Activated T-helper 9 cell treated with anti-CD3 and anti-CD28 coated beads, Interleukin-2, amount 50 U/mL, for 16 hours (primary cell): ENCODE measurements at places on chromosomes 11 and 22.

- DNase-seq: no peak
These were observed 6.0 kb upstream of the AHNAK start for GRCh38 chr11:62552485-62553079.

DNA sequence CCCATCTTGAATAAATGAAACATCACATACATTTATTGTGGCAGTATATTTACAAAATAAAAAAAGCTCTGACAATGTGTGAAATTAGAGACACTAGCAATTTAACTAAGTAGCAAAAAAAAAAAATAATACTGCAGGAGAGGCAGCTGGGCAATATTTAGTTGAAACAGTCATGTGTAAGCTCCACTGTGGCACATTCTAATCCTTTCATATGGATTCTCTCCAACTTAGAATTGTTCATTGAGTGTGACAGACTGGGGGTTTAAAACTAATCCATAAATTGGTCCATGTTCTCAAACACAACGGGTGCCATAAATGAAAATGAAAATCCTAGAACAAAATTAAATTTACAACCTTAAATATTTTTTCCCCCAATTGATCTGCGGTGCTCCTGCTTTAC is 302.1 kb downstream of the CADM1 start:
- no peak for DNase-seq

GRCh38 chr11:111871693-111872161 is 346 bp upstream of the ALG9 start:
- DNase-seq: no peak

- no peak for DNase-seq
These were observed 377.0 kb downstream of the ETS1 start for GRCh38 chr11:128210148-128210940.

DNA sequence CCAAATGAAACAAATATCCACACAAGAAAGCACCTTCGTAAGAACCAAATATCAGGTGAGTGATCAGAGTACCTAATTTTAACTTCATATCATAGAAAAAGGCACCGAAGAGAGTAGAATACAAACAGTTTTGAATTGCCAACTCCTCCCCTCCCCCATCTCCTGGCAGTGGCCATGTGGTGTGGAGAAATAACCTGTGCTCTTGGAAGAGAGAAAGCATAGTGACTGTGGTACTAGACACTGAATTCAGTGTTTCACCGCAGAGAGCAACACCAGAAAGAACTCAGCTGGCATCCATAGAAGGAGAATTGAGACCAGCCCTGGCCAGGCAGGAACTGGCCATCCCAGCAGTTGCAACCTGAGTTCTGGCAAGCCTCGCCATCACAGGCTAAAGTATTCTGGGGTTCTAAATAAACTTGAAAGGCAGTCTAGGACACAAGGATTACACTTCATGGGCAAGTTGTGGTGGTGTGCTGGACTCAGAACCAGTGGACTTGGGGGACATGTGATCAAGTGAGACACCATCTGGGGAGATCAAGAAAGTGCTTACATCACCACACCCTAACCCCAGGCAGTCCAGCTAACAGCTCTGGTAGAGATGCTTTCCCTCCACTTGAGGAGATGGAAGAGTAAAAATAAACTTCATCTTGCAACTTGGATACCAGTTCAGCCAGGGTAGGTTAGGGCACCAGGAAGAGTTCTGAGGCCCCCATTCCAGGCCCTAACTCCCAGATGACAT is 1003.2 kb downstream of the NTM start:
- no peak for DNase-seq

DNA sequence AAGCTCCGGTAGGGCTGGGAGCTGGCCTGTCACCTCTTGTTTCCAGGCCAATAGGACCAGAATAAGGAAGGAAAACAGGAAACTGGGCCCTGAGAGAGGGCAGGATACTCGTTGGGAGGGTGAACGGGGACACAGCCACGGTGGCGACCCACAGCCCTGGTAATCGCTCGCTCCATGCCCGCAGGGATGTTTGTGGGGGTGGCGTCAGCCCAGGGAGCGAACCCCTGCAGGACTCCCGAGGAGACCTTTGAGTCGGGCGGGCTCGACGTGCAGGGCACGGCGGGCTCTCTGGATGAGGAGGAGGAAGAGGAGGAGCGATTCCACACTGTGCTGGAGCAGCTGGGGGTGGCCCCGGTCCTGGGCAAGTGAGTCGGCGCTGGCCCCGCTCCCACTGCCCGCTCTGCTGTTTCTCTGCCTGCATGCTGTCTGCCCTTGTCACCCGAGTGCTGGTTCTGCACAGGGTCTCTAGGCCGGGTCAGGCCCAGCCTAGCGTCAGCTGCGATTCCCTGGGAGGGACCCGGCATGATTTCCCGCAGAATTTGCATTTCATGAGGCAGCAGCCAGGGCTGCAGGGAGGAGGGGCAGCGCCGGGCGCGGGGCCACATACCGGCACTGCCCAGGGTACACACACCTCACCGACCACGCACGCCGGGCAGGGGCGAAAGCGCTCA is 1.6 kb downstream of the CRACR2B start:
- DNase-seq: no peak

- no peak for DNase-seq
These were observed 6.5 kb upstream of the SOX10 start for GRCh38 chr22:37990862-37991261.

DNA sequence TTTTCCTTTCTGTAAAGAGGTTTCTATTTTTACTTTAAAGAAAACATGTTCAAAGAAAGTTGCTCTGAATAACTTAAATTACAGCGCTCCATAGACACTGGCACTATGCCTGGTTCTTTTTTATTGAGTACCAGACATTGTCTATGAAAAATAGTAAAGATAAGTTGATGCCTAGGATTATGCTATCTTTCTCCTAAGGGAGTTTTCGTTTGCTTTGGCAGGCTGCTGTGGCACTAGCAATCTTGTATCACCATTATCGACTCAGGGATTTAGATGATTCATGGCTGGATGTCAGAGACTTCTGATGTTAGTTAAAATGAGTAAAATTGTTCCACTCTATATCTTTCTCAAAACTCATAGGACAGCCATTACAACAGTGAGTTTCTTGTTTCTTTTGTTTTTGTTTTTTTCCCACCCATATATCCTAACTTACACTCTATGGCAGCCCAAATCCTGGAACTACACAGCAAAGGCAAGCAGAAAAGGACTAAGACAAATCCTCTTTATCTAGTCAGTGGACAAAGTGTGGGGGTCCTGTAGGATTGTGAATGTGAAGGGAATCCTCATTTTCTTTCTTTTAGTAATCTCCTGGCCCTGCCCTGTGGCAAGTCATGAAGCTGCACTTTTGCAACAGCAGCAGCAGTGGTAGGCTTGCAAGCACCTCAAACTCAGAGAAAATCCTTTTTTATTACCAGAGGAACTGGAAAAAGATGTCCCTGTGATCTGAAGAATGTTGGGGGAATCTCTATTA is 20.7 kb downstream of the SLN start:
- DNase-seq: no peak

DNA sequence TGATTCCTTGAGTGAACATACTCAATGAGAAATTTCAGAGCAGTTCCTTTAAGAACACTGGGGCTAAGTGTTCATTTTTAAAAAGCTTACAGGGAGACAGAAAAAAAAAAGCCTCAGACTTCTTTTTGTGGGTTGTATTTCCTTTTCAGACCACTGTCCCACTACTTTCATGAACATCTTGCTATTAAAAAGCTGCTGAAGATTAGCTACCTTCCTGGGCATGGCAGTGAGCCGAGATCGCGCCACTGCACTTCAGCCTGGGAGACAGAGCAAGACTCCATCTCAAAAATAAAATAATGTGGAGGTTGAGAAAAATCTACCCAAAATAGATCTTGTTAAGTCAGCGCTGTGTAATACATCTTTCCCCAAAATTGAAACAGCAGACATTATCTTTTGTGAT is 10.8 kb downstream of the TRAF6 start:
- DNase-seq: no peak
